ENCODE measurements at places on chromosomes 3 and 15.

DNA sequence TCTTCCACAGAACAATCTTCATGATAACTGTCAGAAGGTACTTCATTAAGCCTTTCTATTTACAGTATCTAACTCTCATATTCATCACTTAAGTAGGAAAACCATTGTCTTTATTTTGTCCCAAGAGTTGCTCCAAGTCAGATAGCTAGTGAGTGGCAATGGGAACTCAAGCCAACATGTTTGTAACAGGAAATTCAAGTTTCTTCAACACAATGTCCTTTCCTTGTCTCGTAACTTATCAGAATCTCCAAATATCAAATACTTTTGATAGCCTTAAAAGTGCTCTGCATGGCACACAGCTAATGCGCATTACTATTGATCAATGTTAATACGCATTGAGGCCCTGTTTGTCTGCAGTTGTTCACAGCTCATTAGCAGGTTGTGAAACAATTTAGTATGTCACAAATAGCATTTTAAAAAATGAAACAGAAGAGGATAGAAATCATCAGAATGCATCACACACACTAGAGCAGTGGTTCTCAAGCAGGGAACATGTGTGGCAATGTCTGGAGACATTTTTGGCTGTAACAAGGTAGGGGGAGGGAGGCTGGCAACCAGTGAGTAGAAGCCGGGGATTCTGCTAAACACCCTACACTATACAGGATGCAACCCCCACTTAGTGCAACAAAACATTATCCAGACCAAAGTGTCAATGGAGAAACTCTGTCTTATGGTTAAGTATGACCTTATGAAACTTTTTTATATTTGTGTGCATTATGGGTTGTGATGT lies 27.5 kb downstream of the BTLA start:
- no peak for DNase-seq

DNA sequence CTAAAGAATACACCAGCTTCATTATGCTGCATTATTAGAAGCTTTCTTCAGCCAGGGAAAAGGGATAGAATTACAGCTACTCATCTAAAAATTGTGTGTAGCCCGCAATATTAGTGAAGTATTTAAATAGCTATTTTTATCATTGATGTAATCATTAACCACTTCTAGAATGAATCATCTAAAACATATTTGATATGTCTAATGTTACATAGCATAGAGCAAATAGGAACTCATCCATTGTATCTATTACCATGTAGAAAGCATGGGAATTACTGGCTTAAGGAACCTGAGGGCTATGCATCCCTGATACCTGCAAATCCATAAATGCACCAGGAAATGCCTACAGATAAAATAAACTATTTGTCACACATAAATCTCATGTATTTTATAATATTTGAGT lies 54.5 kb upstream of the VGLL3 start:
- DNase-seq, result no peak

GRCh38 chr15:56736308-56736707 lies 3.0 kb upstream of the ZNF280D start:
- no peak for DNase-seq

DNA sequence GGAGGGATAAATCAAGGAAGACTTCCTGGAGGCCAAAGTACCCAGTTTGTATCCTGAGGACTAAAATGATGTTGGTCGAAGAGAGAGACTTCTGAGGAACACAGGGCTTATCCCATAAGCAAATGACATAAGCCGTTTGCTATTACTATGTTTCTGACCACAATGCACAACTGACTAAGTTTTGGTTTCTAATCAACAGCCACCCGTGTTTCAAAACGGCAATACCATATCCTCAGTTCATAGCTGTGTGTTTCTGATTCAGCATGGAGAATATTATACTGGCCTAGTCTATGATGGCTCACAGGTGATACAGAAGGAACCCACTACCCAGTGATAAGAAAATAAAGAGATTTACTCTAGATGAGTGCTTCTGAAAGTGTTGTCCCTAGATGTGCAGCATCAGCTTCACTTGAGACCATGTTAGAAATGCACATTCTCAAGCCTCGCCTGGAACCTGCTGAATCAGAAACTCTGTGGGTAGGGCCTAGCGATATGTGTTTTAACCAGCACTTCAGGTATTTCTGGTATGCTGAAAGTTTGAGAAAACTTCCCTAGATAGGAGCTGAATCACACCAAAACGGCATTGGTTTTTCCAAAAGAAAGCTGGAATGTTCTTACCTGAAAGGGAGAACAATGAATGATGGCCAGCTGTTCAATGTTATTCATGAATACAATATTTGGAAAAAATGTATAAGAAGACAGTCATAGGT lies 639.7 kb upstream of the NR2F2 start:
- DNase-seq, result no peak

GRCh38 chr3:48655606-48656005 lies 7.1 kb downstream of the CELSR3 start:
- DNase-seq, result peak; percentile 63

- no peak for DNase-seq
These were observed 295.8 kb upstream of the LYSMD4 start for GRCh38 chr15:100029045-100029444.

- no peak for DNase-seq
These were observed 345.3 kb downstream of the CHST2 start for GRCh38 chr3:143464850-143465249.

DNA sequence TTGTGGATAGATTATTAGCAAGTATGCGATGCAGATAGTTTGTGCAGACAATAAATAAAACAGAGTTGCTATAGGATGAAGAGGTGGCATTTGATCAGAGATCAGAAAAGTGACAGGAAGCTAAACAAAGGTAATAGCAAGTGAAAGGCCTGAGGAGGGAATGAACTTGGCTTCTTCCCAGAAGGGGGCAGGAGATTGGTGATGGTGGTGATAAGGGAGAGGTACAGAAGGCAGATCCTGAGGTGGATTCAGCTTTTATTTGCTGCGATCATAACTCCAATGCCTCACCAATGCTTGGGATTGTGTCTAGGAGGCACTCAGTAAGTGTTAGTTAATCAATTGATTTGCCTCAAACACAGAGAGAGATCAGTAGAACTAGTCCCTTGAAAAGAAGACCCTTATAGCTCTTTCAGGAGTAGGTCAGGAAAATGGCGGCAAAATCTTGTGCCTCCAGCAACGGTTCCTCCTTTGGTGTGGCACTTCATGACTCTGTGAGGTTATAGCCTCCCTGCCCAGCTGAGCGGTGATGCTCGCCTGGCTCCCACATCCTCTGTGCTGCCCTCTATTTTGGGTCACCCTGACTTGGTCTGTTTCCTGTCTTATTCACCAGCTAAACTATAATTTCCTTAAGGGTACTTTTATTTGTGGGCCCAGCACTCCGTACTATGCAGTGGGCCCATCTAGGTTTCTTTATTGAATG lies 37.5 kb downstream of the TGFBR2 start:
- peak; percentile 33 for DNase-seq

DNA sequence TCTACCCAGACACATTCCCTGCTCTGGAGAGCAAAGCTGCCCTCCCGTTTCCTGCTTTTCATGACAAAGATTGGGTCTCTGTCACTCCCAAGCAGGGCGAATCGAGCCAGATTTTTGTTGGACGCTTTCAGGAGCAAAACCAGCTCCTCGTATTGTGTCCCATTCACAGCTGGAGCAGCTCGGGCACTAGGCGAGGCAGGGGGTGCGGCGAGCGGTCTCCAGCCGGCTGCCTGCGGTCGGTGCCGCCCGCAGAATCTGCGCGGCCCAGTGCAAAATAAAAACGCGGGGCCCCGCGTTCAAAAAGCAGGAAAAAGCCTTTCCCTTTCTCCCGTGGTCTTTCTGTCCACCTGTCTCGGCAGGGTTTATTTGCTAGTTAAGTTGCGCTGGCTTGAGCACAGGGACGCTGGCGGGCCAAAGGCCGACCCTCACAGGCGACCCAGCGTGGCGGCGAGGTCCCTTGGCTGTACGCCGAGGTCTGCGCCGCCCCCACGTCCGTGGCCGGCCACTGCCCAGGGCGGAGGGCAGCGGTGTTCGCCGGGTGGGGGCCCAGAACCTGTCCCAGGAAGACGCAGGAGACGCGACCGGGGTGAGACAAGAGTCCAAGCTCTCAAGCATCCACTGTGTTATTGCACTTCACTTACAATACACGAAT lies 71.2 kb downstream of the CYP19A1 start:
- no peak for DNase-seq

- no peak for DNase-seq
These were observed 882.8 kb downstream of the NAALADL2 start for GRCh38 chr3:175741951-175742350.

GRCh38 chr3:111979434-111980038 lies 710 bp downstream of the ABHD10 start:
- DNase-seq, result no peak

GRCh38 chr3:122938783-122939425 lies 88.7 kb downstream of the SEMA5B start:
- no peak for DNase-seq

DNA sequence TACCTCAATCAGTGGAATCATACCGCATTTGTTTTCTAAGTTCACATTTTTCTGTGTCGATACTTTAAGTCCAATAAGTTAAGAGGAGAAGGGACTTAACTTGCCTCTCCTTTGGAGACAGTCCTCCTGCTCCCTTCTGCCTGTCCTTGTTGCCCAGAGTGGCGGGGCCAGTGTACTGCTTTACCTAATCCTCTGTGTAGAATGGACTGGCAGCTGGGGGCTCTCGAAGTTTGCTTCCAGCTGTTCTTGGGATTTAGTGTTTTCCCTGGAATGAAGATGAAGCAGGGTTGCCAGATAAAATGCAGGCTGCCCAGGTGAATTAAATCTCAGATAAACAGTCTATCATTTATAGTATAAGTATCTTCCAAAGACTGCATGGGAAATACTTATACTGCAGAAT lies 287.6 kb upstream of the C2CD4B start:
- no peak for DNase-seq

DNA sequence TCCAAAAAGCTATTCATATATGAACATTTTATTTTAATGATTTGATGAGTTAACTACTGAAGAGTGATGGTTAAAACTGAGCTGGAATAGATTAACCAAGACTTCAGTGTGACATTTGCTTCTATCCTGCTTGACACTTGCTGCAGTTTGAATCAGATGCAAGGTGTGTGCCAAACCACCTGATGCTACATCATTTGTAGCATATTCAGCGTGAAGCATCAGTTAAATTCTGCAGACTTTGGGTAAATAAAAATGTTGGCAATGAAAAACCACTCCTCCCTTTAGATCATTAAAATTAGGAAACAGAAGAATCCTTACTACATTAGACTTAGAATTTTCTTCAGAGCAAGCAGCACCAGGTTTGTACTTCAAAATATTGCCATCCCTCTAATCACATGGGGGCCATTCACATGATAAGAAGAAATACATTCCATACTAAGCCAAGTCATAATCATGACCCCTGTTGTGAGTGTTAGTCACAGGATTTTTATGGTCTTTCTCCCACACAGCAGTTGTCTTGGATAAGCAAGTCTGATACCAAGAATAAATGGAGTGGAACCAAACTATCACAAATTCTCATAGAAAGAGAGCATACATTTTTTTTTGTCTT lies 160.7 kb upstream of the TNIK start:
- no peak for DNase-seq

- DNase-seq, result no peak
These were observed 466.1 kb downstream of the PDCD6IP start for GRCh38 chr3:34264337-34265041.

DNA sequence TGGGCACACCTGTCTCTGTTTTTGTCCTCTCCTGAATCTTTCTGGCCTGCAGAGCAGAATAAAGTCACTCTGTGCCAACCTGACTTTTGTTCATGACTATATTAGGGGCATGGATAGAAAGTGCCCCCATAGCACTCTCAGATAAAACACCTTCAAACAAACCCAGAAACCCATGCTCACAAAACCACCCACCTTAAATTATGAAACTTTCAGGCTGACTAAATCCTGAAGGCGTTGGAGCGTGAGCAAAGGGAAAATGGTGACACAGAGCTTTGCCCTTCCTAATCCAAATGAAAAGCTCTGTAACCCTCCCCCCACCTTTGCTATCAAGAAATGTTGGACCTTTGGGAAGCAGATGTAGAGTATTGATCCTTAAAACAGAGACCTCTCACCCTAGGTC lies 138.9 kb downstream of the IGF1R start:
- DNase-seq, result no peak

All from stimulated activated CD4-positive, alpha-beta T cell treated with anti-CD3 and anti-CD28 coated beads, Interleukin-2, amount 100 ng/mL, for 4 hours (primary cell).